ENCODE measurements at places on chromosomes 12 and 14. TPM values are rescaled to one million over a fixed set of nuclear protein-coding genes. Genes with fewer than 3 reads are reported as not detected.

CRACR2A gene
- 3.5 TPM for total RNA-seq

KITLG gene
- total RNA-seq = 6.5 TPM

KIF26A gene
- total RNA-seq = 8.3 TPM

C12orf50 gene
- total RNA-seq = 0.32 TPM

- no peak overlapping the region for H3K27ac ChIP-seq
- DNase-seq = no peak
- H3K27me3 ChIP-seq = no peaks in the 10 kb centered on the region
These were observed 15.1 kb downstream of the CHD8 start for GRCh38 chr14:21440859-21441258.

- H3K27ac ChIP-seq = no peak overlapping the region
- no peaks in the 10 kb centered on the region for H3K27me3 ChIP-seq
- no peaks in the 10 kb centered on the region for H3K4me1 ChIP-seq
- H3K36me3 ChIP-seq = no peaks in the 10 kb centered on the region
- no peak overlapping the region for H3K4me3 ChIP-seq
These were observed 176.2 kb upstream of the PDZRN4 start for GRCh38 chr12:41011939-41012338.

DNA sequence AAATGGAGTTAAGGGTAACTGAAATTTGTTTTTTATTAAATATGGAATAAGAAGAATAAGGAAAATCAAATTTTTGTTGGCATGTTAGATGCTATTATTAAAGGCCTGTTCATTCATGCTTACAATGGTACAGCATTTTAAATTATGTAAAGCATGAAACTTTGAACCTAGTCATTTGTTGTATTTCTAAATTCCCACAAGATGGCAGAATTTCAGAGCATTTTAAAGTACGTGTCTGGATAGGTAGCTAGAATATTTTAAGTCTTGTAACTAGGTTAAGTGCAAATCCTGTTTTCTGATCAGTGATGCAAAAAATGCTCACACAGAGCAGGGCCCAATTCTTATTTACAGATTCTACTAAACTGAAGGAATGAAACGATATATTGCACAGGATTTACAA is 585.6 kb upstream of the MIS18BP1 start:
- no peaks in the 10 kb centered on the region for H3K27me3 ChIP-seq
- DNase-seq = no peak
- no peaks in the 10 kb centered on the region for H3K4me1 ChIP-seq
- no peak overlapping the region for H3K4me3 ChIP-seq
- H3K36me3 ChIP-seq = no peaks in the 10 kb centered on the region

- H3K36me3 ChIP-seq = no peaks in the 10 kb centered on the region
- no peak overlapping the region for H3K4me3 ChIP-seq
- H3K27ac ChIP-seq = no peak overlapping the region
- peak; percentile 9 for DNase-seq
These were observed 29.7 kb upstream of the SFSWAP start for GRCh38 chr12:131681257-131681620.

DNA sequence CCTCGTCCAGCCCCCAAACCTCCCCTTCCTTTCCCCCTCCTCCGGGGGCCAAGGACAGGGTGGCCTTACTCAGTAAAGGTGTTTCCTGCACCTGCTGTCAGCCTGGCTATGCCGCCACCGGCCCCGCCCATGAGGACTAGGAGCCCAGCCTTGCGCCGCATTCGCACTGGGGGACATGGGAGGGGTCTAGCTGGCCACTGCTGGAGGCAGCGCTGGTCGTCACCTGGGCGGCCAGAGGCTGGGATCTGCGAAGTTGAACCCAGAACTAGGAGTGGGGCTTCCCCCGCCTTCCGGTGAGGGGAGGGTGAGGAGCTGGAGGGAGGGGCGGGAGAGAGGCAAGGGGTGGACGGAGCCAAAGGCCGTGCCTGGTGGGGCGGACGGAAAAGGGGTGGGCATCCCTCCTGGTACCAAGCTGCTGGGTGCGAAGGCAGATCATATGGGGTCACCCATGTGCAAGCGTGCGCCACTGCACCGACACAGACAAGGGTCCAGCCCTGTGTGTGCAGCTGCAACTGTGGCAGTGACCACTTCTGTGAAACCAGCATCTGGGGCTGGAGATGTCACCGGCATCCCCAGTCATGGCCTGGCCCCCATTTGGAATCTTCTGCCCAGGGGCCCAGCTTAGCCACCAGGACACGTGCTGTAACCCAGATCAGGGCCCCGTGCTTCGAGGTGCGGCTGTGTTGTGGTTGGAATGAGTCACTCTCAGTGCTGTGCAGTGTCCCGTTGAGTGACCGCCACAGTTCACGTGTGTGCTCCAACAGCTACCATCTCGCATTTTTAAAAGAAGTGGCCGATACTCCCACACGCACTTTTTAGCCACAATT is 8.5 kb downstream of the AMN start:
- H3K27ac ChIP-seq = no peak overlapping the region
- H3K4me1 ChIP-seq = no peaks in the 10 kb centered on the region
- no peaks in the 10 kb centered on the region for H3K27me3 ChIP-seq

DNA sequence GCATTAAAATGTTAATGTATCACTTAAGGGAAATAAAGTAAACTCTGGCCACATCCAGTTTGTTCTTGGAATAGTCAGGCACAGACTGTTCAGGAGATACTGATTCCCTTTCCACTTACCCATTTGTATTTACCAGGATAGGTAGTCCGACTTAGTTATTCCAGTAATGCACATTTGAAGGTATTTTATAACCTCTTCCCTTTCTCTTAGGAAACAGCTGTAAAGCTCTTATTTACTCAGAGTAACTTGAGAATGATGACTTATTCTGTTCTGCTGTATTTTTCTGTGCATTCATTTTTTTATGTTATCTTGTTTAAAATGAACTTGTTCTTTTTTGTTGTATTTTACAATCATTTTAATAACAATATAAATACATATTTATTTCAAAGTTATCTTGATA is 78.0 kb downstream of the METTL25 start:
- H3K4me3 ChIP-seq = no peak overlapping the region
- no peak overlapping the region for H3K27ac ChIP-seq
- H3K4me1 ChIP-seq = no peaks in the 10 kb centered on the region
- no peaks in the 10 kb centered on the region for H3K27me3 ChIP-seq
- H3K36me3 ChIP-seq = no peaks in the 10 kb centered on the region

GRCh38 chr12:88627501-88627900 is 47.2 kb upstream of the KITLG start:
- H3K36me3 ChIP-seq = no peaks in the 10 kb centered on the region
- no peak overlapping the region for H3K27ac ChIP-seq
- no peaks in the 10 kb centered on the region for H3K27me3 ChIP-seq
- DNase-seq = no peak
- no peaks in the 10 kb centered on the region for H3K4me1 ChIP-seq

DNA sequence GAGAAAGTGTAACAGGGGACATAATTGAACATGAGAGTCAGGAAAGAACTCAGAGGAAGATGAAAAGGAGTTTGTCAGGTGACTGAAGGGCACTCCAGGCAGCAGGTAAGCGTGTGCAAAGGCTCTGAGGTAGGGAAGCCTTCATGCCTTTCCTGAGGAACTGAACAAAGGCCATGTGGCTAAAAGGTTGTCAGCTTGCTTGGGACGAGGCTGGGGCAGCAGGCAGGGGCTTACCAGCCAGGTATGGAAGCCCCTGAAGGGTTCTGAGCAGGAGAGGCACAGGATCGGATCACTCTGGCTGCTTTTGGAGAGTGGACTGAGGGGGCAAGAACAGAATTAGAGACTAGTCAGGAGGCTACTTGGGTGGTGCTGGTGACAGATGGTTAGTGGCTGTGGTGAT is 5.2 kb downstream of the LPCAT3 start:
- H3K4me1 ChIP-seq = no peaks in the 10 kb centered on the region
- H3K27ac ChIP-seq = no peak overlapping the region
- H3K4me3 ChIP-seq = no peak overlapping the region

Measured in aorta (tissue), 5 donors.